ENCODE measurements at places on chromosomes 7 and 10.

DNA sequence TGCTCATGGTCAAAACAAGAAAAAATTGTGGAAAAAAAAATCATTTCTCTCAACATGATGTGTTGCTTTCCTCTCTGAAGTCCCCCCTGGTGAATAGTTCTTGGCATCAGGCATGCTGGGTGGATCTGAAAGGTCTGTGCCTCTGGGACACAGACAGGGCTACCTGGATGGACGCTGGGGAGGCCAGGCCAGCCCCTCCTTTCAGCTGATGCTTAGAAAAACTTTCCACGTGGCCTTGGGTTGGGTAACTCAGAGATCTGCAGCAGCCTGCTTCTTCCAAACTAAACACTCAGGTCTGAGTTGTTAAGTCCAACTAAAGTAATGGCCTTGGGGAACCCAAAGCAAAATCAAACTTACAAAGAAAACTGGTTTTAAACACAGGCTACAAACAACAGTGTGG is 113.0 kb downstream of the CCDC3 start:
- no peak for DNase-seq

DNA sequence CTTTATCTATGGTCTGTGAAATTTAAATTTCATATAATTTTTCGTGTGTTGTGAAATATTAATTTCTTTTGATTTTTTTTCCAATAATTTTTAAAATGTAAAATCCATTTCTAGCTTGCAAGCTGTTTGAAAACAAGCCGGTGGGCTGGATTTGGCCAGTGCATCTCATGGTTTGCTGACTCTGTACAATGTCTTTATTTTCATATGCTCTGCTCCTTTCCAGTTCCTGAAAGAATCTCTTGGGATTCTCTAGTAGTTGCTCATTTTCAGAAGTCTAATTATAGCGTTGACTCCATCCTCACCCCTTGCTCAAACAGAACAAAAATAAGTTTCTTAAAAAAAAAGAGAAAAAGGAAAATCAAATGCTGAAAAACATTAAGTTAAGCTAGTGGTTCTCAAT is 21.4 kb downstream of the UBN2 start:
- no peak for DNase-seq

GRCh38 chr10:3835770-3836169 is 50.8 kb upstream of the KLF6 start:
- DNase-seq, result peak; percentile 47

DNA sequence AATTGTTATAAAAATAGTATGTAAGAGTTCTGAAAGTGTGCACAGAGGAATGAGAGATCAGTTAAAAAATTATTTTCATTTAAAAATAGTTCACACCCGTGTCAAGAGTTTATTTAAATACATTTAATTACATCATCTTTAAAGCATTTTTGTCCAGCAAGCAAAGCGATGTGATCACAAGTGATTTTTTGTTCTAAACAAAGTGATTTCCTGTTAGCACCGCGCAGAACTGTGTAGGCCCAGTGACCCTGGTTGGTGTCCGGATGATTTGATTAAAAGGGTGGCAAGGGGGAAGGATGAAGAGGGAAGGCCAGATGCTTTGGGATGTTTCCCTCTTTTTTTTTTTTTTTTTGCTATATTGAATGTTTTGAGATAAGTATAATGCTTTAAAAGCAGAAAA is 227.8 kb upstream of the PITRM1 start:
- DNase-seq, result no peak

DNA sequence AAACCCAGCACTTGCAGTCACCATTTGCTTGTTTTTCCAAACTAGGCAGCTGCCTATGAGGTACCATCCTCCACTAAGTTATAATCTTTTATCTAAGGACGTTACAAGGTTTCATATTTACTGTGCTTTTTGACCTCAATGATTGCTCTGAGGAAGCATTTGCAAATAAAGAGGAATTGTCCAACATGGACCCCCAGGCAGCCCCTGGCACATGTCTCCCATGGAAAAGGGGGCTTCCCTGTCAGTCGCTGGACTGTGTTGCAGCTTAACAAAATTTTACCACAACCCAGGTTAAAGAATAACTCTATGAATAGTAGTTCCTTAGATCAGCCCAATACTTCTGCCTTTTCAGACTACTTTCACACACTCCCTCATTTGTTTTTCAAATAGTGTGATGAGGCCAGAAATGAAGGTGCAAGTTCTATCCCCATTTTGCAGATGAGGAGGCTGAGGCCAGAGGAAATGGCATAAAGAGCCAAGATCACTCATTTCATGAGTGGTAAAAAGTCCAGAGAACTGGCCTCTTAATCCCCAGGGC is 52.8 kb upstream of the ZPBP start:
- no peak for DNase-seq

DNA sequence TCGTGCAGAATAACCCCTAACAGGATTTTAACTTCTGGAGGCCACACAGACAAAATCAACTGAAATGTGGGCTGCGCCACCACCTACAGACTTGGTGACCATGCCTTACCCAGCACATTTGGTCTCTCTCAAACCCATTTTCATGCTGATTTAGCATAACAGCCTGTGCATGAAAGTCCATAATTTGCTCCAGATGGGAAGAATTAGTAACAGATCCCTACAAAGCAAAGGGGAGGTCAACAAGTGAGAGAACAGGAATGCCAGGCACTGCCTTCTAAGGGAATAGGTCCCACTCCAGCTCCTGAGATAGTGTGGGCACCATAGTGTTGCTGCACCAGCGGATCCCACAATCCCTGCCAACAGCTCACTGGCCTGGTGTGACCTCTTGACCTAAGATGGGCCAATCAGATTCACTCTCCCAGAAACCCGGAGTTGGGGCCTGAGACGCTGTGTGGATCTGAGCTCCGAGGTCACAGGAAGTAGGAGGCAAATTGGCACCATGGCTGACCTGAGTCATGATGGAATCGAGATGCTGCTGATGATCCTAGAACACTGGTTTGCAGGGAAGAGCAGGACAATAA is 32.4 kb downstream of the SLIT1 start:
- no peak for DNase-seq

GRCh38 chr7:158033196-158033595 is 554.4 kb downstream of the PTPRN2 start:
- no peak for DNase-seq

DNA sequence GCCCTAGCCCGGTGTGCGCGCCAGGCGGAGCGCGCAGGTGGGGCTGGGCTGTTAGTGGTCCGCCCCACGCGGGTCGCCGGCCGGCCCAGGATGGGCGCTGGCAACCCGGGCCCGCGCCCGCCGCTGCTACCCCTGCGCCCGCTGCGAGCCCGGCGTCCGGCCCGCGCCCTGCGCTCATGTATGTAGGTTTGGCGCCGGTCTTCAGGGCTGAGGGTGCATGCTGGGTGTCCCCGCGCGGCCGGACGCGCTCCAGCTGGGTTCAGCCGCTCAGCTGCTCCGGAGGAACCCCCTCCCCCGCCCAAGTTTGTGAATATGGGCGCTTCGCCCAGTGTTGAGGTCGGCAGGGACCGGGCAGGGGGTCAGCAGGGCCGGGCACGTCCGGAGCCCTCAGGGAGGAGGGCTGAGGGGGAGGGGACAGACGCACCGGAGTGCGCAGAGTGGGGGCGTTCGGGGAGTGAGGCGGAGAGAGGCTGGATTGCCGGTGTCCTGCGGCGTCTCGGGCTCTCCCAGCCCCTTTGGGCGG is 559 bp downstream of the VWC2 start:
- DNase-seq, result no peak

GRCh38 chr10:35460852-35461460 is 124.6 kb downstream of the CCNY start:
- DNase-seq, result no peak

DNA sequence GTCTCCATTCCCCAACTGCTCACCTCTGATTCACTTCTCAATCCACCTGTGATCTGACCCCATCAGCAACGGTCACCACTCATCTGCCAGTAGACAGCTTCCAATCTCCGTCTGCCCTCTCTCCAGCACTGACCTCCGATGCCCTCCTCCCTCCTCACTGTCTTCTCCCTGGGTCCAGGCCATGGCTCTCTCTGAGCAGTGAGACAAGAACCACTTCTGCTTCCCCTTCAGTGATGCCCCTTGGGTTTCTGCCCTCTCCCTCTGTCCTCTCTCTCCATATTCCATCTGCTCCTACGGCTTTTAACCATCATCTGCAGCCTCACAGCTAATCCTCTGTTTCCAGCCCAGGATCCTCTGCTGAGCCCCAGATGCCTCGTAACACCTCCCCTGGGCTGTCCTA is 55.5 kb upstream of the OPALIN start:
- DNase-seq, result no peak

DNA sequence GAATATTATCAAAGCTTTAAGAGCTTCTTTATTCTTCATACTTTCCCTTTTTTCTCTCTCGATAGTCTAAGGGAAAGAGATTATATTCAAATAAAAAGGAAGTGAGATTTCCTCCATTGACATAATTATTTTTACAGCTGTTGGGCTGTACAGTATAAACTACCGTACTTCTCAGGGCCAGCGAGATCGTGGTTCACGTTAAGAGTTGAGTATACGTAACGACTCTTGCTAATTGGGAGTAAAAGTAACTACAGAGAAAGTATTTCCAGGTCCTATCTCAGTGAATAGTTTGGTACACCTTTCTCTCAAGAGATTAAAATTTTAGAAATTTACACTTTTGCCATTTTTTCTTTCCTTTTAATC is 57.8 kb downstream of the INPP5F start:
- no peak for DNase-seq

DNA sequence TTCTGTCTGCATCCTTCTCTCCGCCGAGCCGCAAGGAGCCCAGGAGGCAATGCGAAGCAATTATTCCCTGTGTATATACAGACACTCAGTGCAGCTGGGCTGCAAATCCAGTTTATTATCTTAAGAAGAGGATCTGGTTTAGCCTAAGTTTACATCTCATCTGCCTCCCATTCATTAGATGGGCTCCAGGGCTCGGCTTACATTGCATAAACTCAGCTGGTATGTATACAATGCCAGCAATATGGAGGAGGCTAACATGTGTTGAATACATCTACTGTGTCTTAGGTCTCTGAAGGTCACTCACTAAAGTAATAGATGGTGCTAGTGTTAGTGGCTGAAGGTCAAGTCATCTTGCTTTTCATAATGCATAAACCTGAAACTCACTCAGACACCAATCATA is 996.8 kb downstream of the KCNMA1 start:
- DNase-seq, result no peak

- no peak for DNase-seq
Measured at GRCh38 chr10:128144547-128144946, 18.3 kb upstream of the MKI67 start.

DNA sequence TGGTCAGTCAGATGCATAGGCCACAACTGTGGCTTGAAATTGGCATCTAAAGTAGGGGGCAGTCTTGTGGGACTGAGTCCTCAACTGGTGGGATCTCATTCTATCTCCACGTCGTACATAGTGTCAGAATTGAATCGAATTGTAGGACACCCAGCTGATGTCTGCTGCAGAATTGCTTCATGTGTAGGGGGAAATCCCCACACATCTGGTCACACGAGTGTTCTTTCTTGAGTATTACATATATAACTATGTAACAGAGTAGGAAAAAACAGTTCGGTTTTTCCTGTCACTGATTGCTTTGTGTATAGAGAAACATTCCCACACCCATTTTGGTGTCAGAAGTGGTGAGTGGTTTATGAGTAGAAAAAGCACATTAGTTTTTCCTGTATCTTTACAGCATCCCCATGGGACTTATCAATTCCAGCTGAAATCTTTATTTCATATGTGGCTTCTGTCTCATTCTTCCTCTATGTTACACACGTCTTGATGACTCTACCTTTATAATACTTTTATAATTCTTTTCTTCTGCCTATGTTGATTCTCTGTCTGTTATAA is 79.4 kb upstream of the PCGF5 start:
- no peak for DNase-seq

- DNase-seq, result no peak
Measured at GRCh38 chr7:149220534-149220933, 18.9 kb upstream of the ZNF212 start.

GRCh38 chr10:24706479-24707118 is 17.1 kb downstream of the ARHGAP21 start:
- DNase-seq, result peak; percentile 52

DNA sequence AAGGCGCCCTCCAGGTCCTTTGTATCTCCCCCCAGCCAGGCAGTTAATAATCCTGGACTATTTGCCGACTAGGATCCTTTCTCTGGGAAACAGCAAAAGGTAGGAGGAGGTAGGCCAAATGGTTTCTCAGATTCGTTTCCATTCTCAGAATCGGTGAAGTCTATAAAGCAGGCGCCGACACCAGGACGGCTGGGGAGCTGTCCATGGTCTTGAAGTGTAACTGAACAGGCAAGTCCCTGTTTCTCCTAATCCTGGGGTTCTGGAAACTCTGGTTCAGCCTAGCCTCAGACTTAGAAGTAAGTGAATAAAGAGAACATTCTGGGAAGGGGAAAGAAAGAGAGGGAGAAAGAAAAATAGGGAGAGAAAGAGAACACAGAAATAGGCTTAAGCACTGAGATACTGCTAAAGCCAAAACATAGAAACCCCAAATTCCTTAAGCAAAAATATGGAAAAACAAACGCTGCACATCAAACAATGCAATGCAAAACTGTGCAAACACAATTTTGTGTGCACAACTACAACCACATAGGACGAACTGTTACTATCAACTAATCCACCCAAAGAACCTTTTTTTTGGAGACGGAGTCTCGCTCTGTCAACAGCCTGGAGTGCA is 11.1 kb upstream of the INA start:
- peak; percentile 66 for DNase-seq

GRCh38 chr10:24360282-24361127 is 151.6 kb downstream of the KIAA1217 start:
- peak; percentile 25 for DNase-seq

DNA sequence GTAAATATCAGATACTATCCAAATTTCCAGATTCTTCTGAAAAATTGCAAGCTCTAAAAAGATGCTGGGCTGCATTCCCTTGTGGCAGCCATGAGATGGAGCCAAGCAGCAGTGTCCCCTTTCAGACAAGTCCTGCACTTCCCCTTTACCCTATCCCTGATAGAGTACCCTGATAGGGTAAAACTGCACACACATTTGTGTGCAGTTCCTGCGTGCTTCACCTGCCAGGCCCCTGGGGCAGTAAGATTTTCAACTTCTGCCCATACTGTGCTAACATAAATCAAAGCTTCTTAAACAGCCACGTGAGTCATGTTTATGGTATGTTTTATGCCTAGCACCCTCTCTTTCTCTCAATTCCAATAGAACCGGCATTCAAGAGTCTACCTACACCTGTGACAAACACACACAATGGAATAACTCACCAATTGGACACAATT is 52.2 kb downstream of the IFIT5 start:
- no peak for DNase-seq

GRCh38 chr10:35452171-35452570 is 115.9 kb downstream of the CCNY start:
- DNase-seq, result no peak

DNA sequence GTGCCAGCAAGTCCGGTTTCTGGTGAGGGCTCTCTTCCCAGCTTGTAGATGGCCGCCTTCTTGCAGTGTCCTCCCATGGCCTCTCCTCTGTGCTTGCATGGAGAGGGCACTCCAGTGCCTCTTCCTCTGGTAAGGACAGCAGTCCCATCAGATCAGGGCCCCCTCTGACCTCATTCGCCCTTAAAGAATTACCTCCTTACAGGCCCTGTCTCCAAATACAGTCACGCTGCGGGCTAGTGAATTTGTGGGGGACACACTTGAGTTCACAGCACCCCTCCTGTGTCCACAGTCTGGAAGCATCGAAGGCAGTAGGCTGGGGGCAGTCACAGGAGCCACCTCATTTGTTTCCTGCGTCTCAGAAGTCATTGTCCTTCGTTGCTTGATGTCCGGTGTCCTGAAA is 54.6 kb downstream of the LHPP start:
- DNase-seq, result no peak

Measured in erythroblast (primary cell).